ENCODE measurements at places on chromosomes 13 and 19.

- DNase-seq = no peak
Measured at GRCh38 chr19:36488118-36488845, 1.1 kb downstream of the ZNF566 start.

GRCh38 chr19:50719566-50719965, at the start of gene SHANK1:
TSS of gene SHANK1 (minus strand) at chr19:50719802. CDS start at chr19:50716919, 2,883 bp downstream.
- no peak for DNase-seq

DNA sequence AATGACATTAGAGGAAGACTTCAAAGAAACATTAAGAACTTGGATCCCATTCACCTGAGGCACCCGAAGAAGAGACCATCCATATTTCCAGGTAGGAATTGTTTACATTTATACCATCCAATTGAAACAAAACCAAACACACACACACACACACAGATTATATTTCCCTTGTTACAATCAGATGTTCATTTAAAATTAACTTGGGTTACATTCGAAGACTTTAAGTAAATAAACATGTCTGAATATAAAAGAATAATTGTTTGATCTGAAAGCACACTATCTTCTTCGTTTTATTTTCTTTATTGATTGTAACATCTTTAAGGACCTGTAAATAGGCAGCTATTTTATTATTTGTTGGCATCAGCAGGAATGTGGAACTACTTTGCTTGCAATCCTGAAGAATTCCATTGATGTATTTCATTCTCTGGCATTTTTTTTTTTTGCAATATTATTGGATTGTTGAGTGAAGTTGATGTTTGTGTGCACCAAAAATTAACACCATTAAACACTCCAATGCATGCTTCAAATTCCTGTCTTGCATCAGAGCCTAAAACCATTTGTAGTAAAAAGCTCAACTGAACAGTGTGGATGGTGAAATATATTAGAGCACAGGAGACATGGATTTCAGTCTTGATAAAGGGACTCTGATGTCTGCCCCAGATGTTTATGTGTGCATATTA, 85.3 kb upstream of the FRY start:
- DNase-seq = no peak

GRCh38 chr19:7861619-7862412, 12.4 kb downstream of the PRR36 start:
- no peak for DNase-seq

Measured in Jurkat, Clone E6-1 (cell line).